ENCODE measurements at places on chromosomes 7 and 10.

DNA sequence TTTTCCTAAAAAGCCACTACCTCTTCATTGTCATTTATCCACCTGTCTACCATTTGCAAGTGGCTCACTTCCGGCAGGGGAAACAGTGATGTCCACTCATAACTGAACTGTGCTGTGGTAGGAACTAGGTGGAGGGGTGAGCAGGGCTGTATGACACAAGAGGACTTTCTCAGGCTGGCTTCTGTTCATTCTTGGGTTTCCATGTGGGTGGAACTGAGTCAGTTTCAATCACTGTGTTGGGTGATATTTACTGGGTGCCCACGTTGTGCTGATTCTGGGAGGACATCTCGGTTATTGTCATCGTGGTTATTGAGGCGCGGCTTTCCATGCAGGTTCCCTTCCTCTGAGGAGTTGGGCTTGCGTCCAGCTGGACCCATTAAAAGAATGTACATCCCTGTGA lies 38.8 kb downstream of the RAMP3 start:
- no peak for DNase-seq

- DNase-seq, result no peak
These were observed 54.8 kb downstream of the ASAH2B start for GRCh38 chr10:50794490-50794889.

DNA sequence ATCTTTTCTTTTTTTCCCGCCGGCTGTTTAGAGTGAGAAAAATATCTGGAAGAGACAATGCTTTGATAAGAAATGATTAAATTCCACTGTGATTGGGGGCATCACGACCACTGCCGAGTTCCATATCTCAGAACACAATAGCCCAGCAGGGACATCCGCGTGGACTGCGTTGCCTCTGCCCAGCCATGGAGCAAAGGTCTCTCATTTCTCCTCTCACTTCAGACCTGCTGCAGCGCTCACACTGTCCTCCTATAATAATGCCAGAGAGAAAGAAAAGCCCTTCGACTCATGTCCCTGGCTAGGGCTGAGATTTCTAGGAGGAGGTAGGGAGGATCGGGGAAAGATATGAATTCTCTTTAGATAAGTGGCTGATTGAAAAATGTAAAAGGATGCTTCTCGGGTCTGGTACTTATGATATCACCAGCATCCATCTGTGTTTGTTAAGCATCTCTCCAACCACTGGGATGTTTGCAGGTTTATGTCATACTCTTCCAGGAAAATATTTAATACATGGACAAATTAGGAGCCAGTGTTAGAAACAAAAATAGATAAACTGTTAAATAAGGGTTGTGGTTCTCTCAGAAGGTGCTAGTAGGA lies 472.9 kb upstream of the AKR1E2 start:
- DNase-seq, result no peak

DNA sequence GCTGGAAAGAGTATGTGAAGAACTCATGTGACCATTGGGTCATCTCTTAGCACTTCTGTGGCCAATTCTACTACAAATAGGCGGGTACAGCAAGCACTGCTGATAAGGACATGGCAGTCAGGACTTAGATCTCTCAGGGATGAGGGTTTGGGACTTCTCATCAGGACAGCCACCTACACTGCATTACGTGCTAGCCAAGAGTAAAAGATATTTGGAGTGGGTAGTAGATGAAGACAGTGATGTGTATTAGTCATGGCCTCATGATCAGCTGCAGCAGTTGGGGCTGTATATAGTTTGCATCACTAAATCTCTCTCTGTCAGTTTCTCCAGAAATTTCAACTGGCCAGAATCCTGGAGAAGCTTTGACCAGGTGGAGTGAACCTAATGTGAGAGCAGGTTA lies 9.2 kb downstream of the TAS2R60 start:
- no peak for DNase-seq

DNA sequence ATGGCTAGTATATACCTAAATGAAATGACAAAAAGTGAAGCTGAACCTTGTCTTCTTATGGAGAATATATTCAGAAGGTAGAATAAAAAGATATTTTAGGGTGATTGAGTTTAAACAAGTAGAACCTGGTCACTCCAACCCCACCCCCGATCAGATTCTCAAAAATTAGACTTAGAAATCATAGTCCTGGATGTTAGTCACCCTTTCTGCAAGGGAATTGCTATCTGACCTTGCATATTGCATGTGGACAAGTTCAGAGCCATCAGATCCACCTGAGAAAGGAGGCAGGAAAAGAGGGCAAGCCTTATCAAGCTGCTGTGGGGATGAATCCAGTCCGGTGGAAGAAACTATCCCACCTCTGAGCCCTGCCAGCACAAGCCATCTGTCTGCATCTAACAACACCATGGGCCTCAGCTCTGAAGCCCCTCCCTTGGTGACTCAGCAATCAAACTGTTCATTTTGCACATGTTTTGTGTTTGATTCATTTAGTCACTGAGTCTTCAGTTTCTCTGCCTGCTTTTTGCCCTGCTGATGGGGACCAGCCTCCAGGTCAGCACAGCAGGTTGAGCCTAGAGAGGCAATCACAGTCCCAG lies 727.3 kb downstream of the AUTS2 start:
- no peak for DNase-seq

GRCh38 chr10:36256166-36256565 lies 614.1 kb upstream of the FZD8 start:
- no peak for DNase-seq

- no peak for DNase-seq
These were observed 10.2 kb downstream of the TCF7L2 start for GRCh38 chr10:112960151-112960681.
